ENCODE measurements at places on chromosomes 6 and 20. TPM values are rescaled to one million over a fixed set of nuclear protein-coding genes. Genes with fewer than 3 reads are reported as not detected.

LRFN2 gene
- total RNA-seq = not detected

TFAP2A gene
- total RNA-seq = 0.10 TPM

ADGRG6 gene
- 1.5 TPM for total RNA-seq

MOXD1 gene
- not detected for total RNA-seq

- DNase-seq = no peak
- H3K27ac ChIP-seq = peak overlapping the region; percentile 60
- H3K4me1 ChIP-seq = peaks cover 33% of the 10 kb centered on the region
- H3K36me3 ChIP-seq = peaks cover 4% of the 10 kb centered on the region
- no peak overlapping the region for H3K4me3 ChIP-seq
These were observed 211.5 kb downstream of the TMEM200A start for GRCh38 chr6:130577178-130577919.

GRCh38 chr20:258269-258858 lies 840 bp downstream of the DEFB132 start:
- no peak overlapping the region for H3K27ac ChIP-seq
- no peaks in the 10 kb centered on the region for H3K27me3 ChIP-seq
- peaks cover 2% of the 10 kb centered on the region for H3K4me1 ChIP-seq
- no peak overlapping the region for H3K4me3 ChIP-seq

GRCh38 chr6:146903451-146903850 lies 300.8 kb upstream of the STXBP5 start:
- H3K4me1 ChIP-seq = no peaks in the 10 kb centered on the region
- DNase-seq = no peak
- peaks cover 3% of the 10 kb centered on the region for H3K27me3 ChIP-seq

GRCh38 chr20:23666698-23667097 lies 22.1 kb downstream of the CST4 start:
- no peaks in the 10 kb centered on the region for H3K36me3 ChIP-seq
- no peak for DNase-seq
- H3K27ac ChIP-seq = no peak overlapping the region
- H3K4me1 ChIP-seq = no peaks in the 10 kb centered on the region
- H3K4me3 ChIP-seq = no peak overlapping the region
- H3K27me3 ChIP-seq = no peaks in the 10 kb centered on the region

DNA sequence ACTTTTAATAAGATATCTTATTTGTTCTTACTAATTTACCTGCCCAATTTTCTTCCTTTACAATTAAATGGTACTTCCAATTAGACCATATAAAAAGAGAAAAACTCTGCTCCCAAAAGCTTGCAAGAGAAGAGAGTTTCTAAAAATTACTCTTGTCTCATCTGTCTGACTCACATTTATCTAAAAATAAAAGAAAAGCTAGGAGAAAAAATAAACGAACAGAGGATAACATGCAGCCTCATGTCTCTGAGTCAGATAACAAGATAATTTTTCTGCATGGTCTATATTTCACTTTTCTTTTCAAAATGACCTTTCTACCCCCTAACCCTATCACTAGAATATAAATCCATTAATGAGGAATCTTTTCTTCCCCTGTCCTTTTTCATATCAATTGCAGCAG lies 127.2 kb upstream of the TCF21 start:
- peaks cover 33% of the 10 kb centered on the region for H3K27me3 ChIP-seq
- H3K36me3 ChIP-seq = no peaks in the 10 kb centered on the region
- no peak overlapping the region for H3K4me3 ChIP-seq
- no peaks in the 10 kb centered on the region for H3K4me1 ChIP-seq
- DNase-seq = no peak

GRCh38 chr20:53679597-53680309 lies 86.1 kb upstream of the ZNF217 start:
- H3K27me3 ChIP-seq = no peaks in the 10 kb centered on the region
- H3K27ac ChIP-seq = peak overlapping the region; percentile 4
- no peak for DNase-seq
- no peak overlapping the region for H3K4me3 ChIP-seq

DNA sequence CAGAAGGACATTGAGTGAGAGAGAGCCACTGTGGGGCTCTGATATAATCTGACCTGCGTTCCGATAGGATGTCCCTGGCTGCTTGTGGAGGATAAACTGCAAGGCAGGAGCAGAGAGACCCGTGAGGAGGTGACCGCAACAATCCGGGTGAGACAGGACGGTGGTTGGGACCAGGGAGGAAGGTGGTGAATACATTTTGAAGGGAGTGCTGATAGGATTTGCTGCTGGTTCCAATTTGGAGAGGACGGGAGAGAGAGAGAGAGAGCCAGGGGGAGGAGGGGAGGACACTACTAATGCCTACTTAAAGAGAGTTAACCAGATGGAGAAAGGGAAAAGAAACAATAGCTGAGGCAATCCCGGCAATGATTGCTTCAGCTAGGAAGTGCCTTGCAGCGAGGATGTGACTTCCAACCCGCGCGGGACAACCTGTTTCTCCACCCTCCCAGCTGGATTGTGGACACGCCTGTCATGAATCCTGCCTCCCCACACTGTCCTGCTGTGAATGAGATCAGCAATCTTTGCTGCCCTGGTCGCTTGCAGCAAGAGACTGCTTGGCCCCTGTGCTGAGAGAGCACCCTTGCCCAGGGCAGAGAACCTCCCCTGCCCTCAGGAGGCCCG lies 199.0 kb upstream of the KCNG1 start:
- H3K27ac ChIP-seq = peak overlapping the region; percentile 54
- no peak for DNase-seq
- H3K4me1 ChIP-seq = peaks cover 8% of the 10 kb centered on the region
- peaks cover 54% of the 10 kb centered on the region for H3K27me3 ChIP-seq

- DNase-seq = no peak
- no peaks in the 10 kb centered on the region for H3K27me3 ChIP-seq
- H3K27ac ChIP-seq = peak overlapping the region; percentile 66
- H3K4me1 ChIP-seq = peaks cover 35% of the 10 kb centered on the region
- no peak overlapping the region for H3K4me3 ChIP-seq
- peaks cover 41% of the 10 kb centered on the region for H3K36me3 ChIP-seq
These were observed 9.1 kb downstream of the MTRF1L start for GRCh38 chr6:152993431-152993830.

DNA sequence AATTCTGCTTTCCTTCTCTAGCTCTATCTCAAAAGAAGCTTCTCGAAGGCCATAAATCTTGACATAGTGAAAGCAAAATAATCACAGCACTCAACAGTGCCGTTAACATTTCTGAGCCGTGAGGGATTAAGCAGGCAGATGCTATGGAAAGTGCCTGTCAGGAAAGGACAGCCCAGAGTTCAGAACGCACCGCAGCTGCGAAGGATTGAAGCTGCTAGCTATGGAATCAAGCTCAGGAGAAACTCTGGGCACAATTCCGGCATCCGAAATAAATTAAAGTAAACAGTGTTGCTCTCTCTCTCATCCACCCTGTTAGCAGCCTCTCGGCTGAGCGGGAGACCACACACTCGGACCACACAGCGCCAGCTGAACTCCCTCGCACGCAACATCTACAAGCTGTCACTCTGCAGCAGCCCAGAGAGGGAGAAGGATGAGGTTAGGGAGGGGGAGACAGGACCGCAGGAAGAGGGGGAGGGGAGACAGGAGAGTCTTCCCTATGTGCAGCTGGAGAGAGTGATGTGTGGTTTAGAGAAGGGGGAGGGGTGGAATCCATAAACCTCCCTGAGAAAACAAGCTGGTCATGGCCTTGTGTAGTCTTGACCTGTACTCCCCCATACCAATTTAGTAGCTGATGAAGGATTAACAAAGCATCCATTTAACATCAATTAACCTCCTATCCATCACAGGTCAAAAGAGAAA lies 9.0 kb downstream of the EXOC2 start:
- H3K36me3 ChIP-seq = peaks cover 11% of the 10 kb centered on the region
- peaks cover 46% of the 10 kb centered on the region for H3K4me1 ChIP-seq
- no peaks in the 10 kb centered on the region for H3K27me3 ChIP-seq
- peak overlapping the region; percentile 46 for H3K4me3 ChIP-seq
- DNase-seq = peak; percentile 28

DNA sequence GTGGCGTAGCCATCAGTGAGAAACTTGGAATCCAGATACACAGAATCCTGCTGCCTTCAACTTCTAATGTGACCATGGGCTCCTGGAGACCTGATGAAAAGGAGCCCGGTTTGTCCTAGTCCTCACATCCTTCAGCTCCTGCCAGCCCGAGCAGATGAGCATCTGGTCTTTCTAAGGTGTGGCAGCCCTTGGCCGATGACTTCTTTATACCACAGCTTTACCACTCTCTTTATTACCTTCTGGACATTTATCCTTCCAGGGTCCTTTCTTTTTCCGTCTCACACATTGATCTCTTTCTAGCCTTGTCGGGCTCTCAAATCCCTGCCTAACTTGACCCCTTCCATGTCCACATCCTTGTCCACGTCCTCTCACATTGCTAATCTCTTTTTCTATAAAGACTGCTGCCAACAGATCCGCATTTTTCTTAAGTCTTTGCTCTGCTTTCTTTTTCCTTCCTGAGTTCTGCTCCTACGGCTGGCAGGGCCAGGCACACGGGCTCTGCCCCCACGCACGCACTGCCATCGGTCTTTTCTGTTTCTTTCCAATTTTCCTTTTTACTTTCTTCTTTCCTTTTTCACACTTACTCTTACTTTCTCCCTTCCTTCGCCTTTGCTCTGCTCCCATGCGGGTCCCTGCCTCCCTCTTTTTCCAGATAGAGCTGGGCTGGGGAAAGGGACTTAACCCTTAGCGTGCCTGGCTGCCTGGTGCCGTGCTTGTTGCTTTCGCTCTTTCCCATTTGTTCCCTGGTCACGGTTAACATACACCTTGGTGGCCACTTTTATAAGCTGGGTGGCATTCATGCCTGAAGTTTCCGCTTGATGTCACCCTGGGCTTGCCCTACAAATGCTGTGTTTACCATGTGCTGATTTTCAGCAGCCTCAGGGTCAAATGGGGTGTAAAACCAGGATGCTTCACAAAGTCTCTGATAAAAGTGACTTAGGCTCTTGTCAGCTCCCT lies 9.4 kb upstream of the GMPR start:
- no peak overlapping the region for H3K27ac ChIP-seq
- no peak overlapping the region for H3K4me3 ChIP-seq
- H3K27me3 ChIP-seq = peaks cover 9% of the 10 kb centered on the region

- no peak overlapping the region for H3K27ac ChIP-seq
- no peak for DNase-seq
- H3K4me3 ChIP-seq = no peak overlapping the region
- no peaks in the 10 kb centered on the region for H3K36me3 ChIP-seq
These were observed 48.7 kb upstream of the CDH4 start for GRCh38 chr20:61203320-61203719.

- no peak overlapping the region for H3K4me3 ChIP-seq
- H3K36me3 ChIP-seq = no peaks in the 10 kb centered on the region
- H3K4me1 ChIP-seq = no peaks in the 10 kb centered on the region
- H3K27ac ChIP-seq = no peak overlapping the region
These were observed 417.0 kb upstream of the JAG1 start for GRCh38 chr20:11090751-11091150.

DNA sequence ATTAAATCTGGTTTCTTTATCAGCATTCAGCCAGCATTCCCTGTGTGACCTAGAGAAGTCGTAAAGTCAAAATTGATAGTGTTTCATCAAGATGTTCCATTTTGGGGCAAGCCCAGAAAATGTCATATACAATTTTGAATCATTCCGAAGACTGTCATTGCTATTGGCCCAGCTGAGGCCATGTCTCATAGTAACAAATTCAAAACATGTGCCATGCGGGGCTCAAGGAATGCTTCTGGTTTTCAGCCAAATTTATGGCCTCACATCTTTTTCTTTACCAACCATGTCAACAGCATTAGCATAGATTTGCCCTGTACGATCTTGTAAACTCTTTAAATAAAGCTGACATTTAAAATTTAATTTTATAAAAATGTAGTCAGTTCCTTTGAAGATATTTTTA lies 314.7 kb downstream of the PAX1 start:
- no peak overlapping the region for H3K27ac ChIP-seq
- no peaks in the 10 kb centered on the region for H3K36me3 ChIP-seq
- DNase-seq = no peak
- no peaks in the 10 kb centered on the region for H3K4me1 ChIP-seq
- H3K27me3 ChIP-seq = no peaks in the 10 kb centered on the region
- no peak overlapping the region for H3K4me3 ChIP-seq

GRCh38 chr6:1841136-1841535 lies 231.4 kb downstream of the FOXC1 start:
- H3K36me3 ChIP-seq = peaks cover 8% of the 10 kb centered on the region
- no peak overlapping the region for H3K4me3 ChIP-seq
- no peak overlapping the region for H3K27ac ChIP-seq
- no peaks in the 10 kb centered on the region for H3K27me3 ChIP-seq
- DNase-seq = no peak

DNA sequence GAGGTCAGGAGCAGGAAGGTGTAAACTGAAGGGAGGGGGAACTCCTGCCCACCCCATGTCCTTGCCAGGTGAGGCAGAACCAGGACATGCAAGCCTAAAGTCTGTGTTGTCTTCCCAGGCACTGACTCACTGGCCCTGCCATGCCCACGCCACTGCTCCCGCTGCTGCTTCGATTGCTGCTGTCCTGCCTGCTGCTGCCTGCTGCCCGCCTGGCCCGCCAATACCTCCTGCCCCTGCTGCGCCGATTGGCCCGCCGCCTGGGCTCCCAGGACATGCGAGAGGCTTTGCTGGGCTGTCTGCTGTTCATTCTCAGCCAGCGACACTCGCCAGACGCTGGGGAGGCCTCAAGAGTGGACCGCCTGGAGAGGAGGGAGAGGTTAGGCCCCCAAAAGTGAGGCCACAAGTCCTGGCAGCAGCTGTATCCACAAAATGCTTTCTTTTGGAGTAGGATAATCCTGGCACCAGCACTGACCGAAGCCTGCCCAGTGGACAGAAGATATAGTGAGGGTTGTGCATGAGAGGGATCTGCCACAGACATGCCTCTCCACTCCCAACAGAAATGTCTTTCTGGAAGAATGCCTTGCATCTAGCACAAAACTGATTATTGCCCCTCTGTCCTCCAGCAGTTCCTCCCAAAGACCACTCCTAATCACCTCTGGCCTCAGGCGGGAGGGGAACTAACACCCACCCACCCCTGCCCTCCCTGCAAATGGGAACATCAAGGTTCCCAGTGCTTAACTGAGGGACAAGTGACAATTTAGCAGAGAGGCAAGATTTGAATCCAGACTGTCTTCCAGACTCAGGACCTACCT lies 812 bp downstream of the MYMX start:
- no peak overlapping the region for H3K27ac ChIP-seq
- H3K4me3 ChIP-seq = no peak overlapping the region
- DNase-seq = no peak
- no peaks in the 10 kb centered on the region for H3K36me3 ChIP-seq
- peaks cover 13% of the 10 kb centered on the region for H3K27me3 ChIP-seq

DNA sequence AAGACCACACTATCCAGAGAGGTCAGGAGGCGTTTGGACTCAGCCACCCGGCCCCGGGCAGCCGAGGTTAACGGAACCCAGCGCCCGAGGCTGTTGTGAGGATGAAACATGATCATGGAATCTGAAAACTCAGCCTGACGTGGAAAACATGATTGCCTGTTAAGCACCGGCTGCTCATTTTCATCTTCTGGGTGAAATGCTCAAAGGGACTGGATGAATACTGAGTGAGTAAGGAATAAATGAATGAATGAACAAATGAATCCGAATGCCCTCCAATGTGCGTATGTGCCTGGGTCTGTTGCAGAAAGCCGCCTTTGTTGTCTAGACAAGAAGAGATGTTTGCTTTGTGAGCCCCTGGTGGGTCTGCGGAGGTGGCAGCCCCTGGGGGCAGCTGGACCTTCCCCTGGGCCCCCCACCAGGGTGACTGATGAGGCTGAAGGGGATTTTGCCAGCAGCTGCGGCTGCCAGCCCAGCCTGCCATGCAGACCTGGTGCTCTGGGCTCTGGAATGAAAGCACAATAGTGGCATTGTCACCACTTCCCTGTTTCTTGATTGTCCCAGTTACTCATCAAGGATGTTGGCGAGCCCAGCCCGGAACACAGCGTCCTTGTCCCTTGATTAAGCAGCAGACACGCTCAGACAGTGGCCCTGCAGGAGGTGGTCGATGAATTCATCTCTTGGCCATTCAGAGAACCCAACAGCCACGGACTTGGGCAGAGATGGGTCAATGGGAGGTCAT lies 211.1 kb downstream of the ANKRD60 start:
- no peaks in the 10 kb centered on the region for H3K36me3 ChIP-seq
- no peak for DNase-seq
- peaks cover 17% of the 10 kb centered on the region for H3K4me1 ChIP-seq
- no peak overlapping the region for H3K27ac ChIP-seq
- no peak overlapping the region for H3K4me3 ChIP-seq

All from activated naive CD8-positive, alpha-beta T cell treated with anti-CD3 and anti-CD28 coated beads for 36 hours (primary cell).